ENCODE measurements at places on chromosomes 7 and 10. TPM values are rescaled to one million over a fixed set of nuclear protein-coding genes. Genes with fewer than 3 reads are reported as not detected.

DNA sequence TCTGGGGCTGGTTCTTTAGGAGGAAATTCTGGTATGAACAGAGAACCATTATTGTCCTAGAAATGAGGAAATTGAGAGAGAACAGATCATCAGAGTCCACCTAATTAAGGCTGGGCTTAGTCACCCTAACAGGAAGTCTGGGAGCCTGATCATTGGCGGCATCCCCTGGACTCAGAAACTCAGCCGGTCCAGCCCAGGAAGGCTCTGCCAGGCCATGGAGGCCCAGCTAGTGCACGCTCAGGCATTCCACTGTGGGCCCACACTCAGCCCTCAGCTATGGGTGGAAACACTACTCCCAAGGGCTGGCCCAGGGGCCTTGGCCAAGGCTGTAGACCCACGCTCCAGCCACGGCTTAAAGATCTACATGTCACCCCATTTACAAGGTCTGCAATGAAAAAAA, 109.2 kb downstream of the PTPN20 start:
- H3K4me1 ChIP-seq, result peaks cover 5% of the 10 kb centered on the region
- no peak overlapping the region for H3K27ac ChIP-seq
- H3K27me3 ChIP-seq, result peaks cover 3% of the 10 kb centered on the region
- DNase-seq, result peak; percentile 59
- no peaks in the 10 kb centered on the region for H3K36me3 ChIP-seq

DNA sequence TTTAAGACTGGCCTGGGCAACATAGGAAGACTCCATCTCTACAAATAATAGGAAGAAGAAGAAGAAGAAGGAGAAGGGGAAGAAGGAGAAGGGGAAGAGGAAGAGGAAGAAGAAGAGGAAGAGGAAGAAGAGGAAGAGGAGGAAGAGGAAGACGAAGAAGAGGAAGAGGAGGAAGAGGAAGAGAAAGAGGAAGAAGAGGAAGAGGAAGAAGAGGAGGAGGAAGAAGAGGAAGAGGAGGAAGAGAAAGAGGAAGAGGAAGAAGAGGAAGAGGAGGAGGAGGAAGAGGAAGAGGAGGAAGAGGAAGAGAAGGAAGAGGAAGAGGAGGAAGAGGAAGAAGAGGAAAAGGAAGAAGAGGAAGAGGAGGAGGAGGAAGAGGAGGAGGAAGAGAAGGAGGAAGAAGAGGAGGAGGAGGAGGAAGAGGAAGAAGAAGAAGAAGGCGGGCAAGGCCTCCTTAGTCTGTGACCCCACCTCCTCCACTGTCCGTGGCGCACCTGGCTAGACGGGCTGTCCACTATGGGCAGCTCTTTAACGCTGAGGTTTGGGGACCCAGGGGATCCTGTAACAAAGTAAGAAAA, 28.8 kb upstream of the ZFAND2A start:
- peaks cover 5% of the 10 kb centered on the region for H3K4me1 ChIP-seq
- H3K4me3 ChIP-seq, result no peak overlapping the region
- H3K27ac ChIP-seq, result no peak overlapping the region
- H3K36me3 ChIP-seq, result no peaks in the 10 kb centered on the region

- H3K27ac ChIP-seq, result no peak overlapping the region
- DNase-seq, result no peak
These were observed 145.3 kb upstream of the FRMD4A start for GRCh38 chr10:14476006-14476405.

Gene MLXIPL
- polyA plus RNA-seq, result not detected

GRCh38 chr10:68440898-68441297, 30.9 kb downstream of the DNA2 start:
- H3K27me3 ChIP-seq, result no peaks in the 10 kb centered on the region
- no peaks in the 10 kb centered on the region for H3K36me3 ChIP-seq
- H3K27ac ChIP-seq, result no peak overlapping the region
- no peaks in the 10 kb centered on the region for H3K4me1 ChIP-seq
- DNase-seq, result no peak

Gene H2BK1
- polyA plus RNA-seq, result not detected

Gene ZNF853
- polyA plus RNA-seq, result 3.4 TPM

Gene KCP
- polyA plus RNA-seq, result 0.07 TPM

- H3K27ac ChIP-seq, result no peak overlapping the region
- DNase-seq, result no peak
- no peak overlapping the region for H3K4me3 ChIP-seq
- no peaks in the 10 kb centered on the region for H3K27me3 ChIP-seq
- H3K36me3 ChIP-seq, result peaks cover 6% of the 10 kb centered on the region
These were observed 49.3 kb downstream of the PNLIPRP2 start for GRCh38 chr10:116669832-116670644.

- H3K27ac ChIP-seq, result no peak overlapping the region
- peaks cover 7% of the 10 kb centered on the region for H3K36me3 ChIP-seq
- H3K27me3 ChIP-seq, result no peaks in the 10 kb centered on the region
- DNase-seq, result no peak
These were observed 160.5 kb downstream of the SND1 start for GRCh38 chr7:127812540-127812939.

- no peak overlapping the region for H3K4me3 ChIP-seq
- peak; percentile 26 for DNase-seq
- no peak overlapping the region for H3K27ac ChIP-seq
- no peaks in the 10 kb centered on the region for H3K27me3 ChIP-seq
These were observed 74.5 kb downstream of the DIP2C start for GRCh38 chr10:614790-615582.

GRCh38 chr10:10758306-10758705, 259.4 kb upstream of the CELF2 start:
- no peaks in the 10 kb centered on the region for H3K36me3 ChIP-seq
- no peak overlapping the region for H3K27ac ChIP-seq
- H3K4me3 ChIP-seq, result no peak overlapping the region

Gene RPEL1
- polyA plus RNA-seq, result 0.07 TPM

DNA sequence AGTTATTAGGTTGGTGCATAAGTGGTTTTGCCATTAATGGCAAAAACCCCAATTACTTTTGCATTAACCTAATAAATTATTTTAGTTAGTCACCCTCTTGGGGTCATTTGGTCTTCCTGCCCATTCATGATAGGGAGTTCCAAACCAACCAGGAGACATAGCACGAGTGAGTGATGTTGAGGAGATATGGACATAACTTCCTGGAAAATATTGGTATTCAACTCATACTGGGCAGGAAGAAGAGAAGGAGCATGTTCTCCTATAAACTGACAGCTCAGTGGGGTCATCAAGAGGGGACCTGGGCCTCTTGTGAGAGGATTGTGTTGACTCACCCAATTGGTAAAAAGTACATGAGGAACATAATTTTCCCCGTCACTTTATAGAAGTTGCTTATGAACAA, 23.7 kb downstream of the SPAG6 start:
- no peak overlapping the region for H3K4me3 ChIP-seq
- H3K27ac ChIP-seq, result no peak overlapping the region
- peaks cover 5% of the 10 kb centered on the region for H3K27me3 ChIP-seq
- DNase-seq, result no peak
- H3K4me1 ChIP-seq, result no peaks in the 10 kb centered on the region

DNA sequence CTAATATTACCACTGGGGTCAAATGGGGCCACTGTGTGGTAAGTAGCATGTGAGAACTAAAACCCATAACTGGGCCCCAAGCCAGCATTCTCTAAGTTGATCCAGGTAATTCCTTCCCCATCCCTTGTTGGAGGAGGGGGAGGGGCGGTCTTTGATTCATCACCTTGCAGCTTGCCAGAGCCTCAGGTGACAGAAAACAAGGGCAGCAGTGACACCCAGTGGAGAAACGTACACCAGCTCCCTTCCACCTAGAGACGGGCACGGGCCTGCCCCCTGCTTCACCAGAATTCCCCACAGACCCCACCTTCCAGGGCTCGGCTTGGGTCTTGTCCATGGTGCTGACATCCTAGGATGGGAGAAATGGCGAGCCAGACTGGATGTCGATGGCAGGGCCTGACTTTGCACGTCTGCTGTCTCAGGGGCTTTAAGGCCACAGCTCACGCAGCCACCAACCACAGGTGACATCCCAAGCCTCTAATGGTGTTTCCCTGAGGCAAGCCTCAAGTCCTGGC, 102.0 kb downstream of the STRA8 start:
- H3K27me3 ChIP-seq, result peaks cover 6% of the 10 kb centered on the region
- no peak overlapping the region for H3K4me3 ChIP-seq
- no peak overlapping the region for H3K27ac ChIP-seq
- no peaks in the 10 kb centered on the region for H3K36me3 ChIP-seq

Gene MKLN1
- polyA plus RNA-seq, result 14.8 TPM

DNA sequence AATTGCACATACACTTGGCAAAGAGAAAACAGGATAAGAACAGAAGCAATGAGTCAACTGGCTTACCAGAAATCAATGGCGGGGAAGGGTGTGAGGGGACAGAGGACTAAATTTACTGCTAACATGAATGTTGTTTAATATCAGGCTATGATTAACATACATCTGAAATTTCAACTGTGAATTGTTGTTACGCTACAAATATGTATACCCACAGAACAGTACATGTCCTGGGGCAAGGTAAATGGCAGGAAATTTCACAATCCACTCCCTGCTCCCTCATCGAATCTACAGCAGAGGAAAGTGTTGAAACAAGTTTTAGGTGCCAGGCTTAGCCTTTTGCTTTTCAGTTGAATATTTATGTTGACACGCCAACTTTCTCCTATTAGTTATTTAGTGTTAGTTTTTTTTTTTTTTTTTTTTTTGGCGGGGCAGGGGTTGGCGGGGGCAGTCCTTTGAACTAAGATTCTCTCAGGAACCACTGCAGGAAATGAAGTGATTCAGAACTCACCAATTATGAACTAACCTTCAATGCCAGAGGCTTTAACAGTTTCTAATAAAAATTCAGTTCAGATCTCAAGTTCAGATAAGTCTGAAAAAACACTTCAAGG, 99.0 kb downstream of the UBE2H start:
- no peaks in the 10 kb centered on the region for H3K27me3 ChIP-seq
- H3K36me3 ChIP-seq, result peaks cover 12% of the 10 kb centered on the region
- no peak overlapping the region for H3K4me3 ChIP-seq
- H3K27ac ChIP-seq, result peak overlapping the region; percentile 74
- no peak for DNase-seq

- peaks cover 12% of the 10 kb centered on the region for H3K4me1 ChIP-seq
- DNase-seq, result peak; percentile 79
- no peaks in the 10 kb centered on the region for H3K27me3 ChIP-seq
- H3K27ac ChIP-seq, result peak overlapping the region; percentile 67
- H3K36me3 ChIP-seq, result no peaks in the 10 kb centered on the region
These were observed 136.1 kb downstream of the SEMA3A start for GRCh38 chr7:84058311-84059076.

DNA sequence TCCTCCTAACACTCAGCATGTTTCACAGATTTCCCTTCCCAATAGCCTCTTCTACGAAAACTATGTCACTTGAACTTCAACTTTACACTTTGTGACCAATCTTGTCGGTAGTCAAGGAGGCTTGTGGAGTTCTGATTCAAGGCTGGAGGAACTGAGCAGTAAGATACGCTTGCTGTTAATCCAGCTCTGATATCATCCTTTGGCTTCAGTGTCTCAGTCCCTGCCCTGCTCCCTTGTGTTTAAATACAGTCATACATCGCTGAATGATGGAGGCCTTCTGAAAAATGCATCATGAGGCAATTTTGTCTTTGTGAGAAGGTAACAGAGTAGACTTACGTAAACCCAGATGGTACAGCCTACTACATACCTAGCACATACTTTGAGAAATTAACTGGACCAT, 173.6 kb downstream of the RNF133 start:
- H3K27me3 ChIP-seq, result no peaks in the 10 kb centered on the region
- no peaks in the 10 kb centered on the region for H3K36me3 ChIP-seq
- no peaks in the 10 kb centered on the region for H3K4me1 ChIP-seq
- H3K4me3 ChIP-seq, result no peak overlapping the region
- no peak for DNase-seq

DNA sequence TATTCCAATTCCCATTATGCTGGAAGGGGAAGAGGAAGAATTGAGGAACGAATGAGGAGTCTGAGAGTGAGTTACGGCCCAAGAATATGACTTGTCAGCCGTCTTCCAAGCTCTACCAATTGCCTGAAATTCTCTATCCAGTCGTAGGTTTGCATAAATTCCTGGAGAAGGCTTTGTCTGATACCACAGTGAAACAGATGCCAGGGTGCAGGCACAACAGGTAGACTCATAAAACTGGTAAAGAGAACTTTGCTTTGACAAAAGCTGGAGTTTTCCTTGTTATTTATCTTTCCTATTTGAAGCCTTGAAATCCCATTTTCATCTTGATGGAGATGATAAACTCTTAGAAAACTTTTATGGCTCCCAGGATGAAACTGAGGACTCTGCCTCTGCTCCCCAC, 251.2 kb downstream of the KCNMA1 start:
- H3K4me3 ChIP-seq, result no peak overlapping the region
- H3K27me3 ChIP-seq, result no peaks in the 10 kb centered on the region
- no peaks in the 10 kb centered on the region for H3K36me3 ChIP-seq
- peak overlapping the region; percentile 34 for H3K27ac ChIP-seq
- H3K4me1 ChIP-seq, result peaks cover 12% of the 10 kb centered on the region

GRCh38 chr7:133428326-133428725, 175.4 kb downstream of the EXOC4 start:
- H3K27ac ChIP-seq, result no peak overlapping the region
- no peak overlapping the region for H3K4me3 ChIP-seq

Gene GNG11
- 10.1 TPM for polyA plus RNA-seq

Gene FAM25G
- polyA plus RNA-seq, result not detected

Gene TRPV5
- not detected for polyA plus RNA-seq

GRCh38 chr10:58963723-58964124, 212.7 kb upstream of the PHYHIPL start:
- H3K27me3 ChIP-seq, result peaks cover 13% of the 10 kb centered on the region
- no peaks in the 10 kb centered on the region for H3K4me1 ChIP-seq
- no peak overlapping the region for H3K27ac ChIP-seq
- no peaks in the 10 kb centered on the region for H3K36me3 ChIP-seq

Gene SPDYE16
- polyA plus RNA-seq, result not detected
